Activated B cell treated with CpG ODN at 0.5 μM for 24 hours (primary cell): ENCODE measurements at places on chromosomes 7 and 10.

GRCh38 chr10:102229810-102230263, 3.7 kb downstream of the ELOVL3 start:
- peak; percentile 83 for DNase-seq

- DNase-seq = no peak
Measured at GRCh38 chr7:36487756-36488336, 98.2 kb downstream of the ANLN start.

- DNase-seq = no peak
Measured at GRCh38 chr10:78520737-78521430, 487.2 kb downstream of the RPS24 start.

- DNase-seq = no peak
Measured at GRCh38 chr10:51789903-51790302, 90.5 kb upstream of the CSTF2T start.

GRCh38 chr10:69650589-69651261, 20.7 kb downstream of the FAM241B start:
- DNase-seq = no peak

DNA sequence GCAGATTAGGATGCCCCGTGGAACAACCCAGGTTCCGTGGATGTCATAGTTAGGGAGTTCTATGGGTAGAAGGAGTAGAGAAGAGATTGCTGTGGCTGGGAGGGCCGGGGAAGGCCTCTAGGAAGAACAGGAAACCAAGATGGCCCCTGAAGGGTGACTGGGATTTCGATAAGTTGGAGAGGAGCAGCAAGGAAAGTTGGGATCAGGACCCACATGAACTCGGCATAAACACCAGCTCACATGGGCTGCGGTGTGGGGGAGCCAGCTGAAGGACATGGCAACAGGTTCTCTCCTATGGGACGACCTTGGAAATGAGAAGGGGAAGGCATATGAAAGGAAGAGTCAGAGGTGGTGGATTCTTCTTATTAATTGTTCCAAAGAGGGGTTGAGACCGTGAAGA, 333.7 kb upstream of the SHH start:
- DNase-seq = no peak

DNA sequence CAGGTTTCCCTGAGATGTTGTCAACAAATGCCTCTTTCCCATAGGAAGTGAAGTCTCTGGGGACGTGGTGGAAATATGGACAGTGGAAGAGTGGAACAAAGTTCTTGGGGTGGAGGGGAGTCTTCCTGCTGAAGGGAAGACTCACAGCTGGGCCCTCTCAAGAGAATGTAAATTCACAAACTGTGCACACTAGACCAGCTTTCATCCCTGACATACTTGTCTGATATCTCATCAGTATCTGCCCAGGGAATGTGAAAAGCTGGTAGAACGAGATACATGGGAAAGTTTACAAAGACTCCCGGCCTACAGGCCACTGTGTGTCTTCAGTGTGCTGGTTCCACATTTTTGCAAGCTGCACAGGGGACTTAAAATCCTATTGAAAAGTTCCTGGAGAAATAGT, 16.7 kb upstream of the CCDC3 start:
- no peak for DNase-seq

DNA sequence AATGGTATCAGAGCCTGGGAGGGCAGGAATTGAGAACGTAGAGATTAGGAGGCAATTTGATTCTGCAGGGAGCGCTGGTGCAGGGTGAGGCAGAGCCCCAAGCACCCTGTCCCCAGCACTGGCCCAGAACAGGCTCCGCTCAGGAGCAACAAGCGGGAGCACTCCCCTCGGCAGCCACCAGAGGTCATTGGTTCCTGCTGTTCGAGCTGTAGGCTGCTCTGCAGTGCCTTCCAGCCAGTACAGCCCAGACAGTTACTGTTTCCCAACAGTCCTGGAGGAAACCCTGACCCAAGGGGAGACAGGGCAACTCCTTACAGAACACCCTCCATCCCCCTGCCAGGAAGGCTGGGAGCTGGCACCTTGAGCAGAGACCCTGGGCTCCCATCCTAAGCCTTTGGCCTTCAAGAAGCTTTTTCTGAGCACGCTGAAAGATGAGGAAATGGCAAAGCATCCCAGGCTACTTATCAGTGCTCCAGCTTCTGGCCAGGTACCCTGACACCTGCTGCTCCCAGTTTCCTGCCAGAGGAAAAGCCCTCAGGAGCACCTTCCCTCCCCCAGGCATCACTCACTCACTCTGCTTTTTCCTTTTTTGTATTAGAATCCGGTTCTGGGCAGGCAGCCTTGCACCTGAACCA, 71.2 kb upstream of the EFCAB10 start:
- DNase-seq = peak; percentile 45

- DNase-seq = no peak
Measured at GRCh38 chr7:76133164-76133775, 68.4 kb upstream of the SRRM3 start.

GRCh38 chr7:4830176-4830575, 31.7 kb downstream of the PAPOLB start:
- DNase-seq = peak; percentile 32

GRCh38 chr7:47419471-47419870, 162.4 kb downstream of the TNS3 start:
- DNase-seq = no peak

DNA sequence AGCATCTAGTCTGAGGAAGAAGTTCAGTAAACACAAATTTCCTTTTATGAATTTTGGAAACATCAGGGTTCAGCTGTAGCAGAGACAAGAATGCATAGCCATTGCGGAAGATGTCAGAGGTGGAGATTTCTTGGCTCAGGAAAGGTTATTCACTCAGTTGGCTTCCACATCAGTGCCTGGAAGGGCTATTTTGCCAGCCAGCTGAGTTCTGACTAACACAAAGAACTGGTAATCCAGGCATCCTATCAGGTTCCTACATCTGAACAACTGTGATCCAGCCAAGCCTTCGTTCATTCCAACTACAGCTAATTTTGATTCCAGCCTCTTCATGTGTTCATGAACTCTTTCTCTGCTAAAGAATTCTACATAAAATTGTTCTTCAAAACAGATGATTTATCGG, 965.6 kb downstream of the XPNPEP1 start:
- no peak for DNase-seq

GRCh38 chr7:124779620-124780019, 14.0 kb upstream of the GPR37 start:
- DNase-seq = no peak

DNA sequence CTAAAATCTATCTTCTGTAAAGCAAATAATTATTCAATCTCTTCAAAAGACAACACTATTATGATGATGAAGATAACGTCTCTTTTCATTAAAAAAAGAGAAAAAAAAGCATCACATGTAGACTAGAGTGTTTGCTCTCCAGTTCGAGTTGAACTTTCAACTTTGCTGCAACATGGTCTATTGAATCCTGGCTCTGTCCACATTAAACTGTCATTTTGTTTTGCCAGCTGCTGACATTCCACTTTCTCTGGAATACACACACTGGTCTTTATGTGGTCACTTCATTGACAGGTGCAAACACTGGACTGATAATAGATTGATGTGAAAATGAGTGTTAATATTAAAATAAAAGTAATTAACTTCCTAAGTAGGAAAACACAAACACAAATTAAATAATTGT, 61.7 kb downstream of the PTF1A start:
- DNase-seq = no peak

DNA sequence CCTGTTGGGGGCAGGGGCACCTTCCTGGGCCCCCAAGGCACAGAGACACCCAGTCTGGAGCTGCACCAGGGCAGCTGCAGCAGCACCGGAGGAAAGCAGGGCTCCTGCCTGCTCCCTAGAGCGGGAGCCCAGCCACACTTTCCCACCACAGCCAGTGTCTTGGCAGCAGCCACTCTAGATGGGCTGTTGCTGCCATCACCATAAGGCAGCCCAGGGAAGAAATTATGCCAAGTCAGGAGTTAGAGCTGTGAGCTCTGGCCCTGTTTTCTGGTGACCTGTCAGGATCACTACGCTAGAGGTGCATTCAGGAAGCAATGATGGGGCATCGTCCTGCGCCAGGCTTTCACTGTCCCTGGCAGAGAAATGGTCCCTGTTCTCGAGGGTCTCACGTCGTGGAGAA, 38.0 kb upstream of the ZNRF2 start:
- no peak for DNase-seq

DNA sequence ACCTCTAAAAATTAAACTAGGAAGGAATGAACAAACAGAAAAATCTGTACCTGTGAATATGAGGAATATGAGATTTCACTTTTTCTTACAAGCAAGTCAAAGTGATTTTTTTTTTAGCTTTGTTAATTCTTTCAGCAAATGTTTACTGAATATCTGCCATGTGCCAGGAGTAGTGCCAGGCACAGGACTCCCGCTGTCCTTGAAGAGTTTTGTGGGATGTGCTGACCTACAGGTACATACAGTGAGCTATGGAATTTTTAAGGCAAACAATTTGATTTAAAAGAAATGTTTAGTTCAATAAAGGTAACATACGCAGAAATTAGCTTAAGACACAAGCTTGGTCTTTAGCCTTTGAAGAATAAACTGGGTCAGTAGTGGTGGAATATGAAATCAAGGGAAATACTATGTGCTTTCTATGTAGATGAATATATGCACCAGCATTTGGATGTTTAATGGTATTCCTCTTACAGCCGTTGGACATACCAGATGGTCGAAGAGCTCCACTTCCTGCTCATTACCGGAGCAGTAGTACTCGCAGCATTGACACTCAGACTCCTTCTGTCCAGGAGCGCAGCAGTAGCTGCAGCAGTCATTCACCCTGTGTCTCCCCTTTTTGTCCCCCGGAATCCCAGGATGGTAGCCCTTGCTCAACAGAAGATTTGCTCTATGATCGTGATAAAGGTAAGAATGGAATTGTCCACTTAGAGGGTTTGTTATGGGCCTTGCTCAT, 102.0 kb downstream of the GLCCI1 start:
- no peak for DNase-seq

- DNase-seq = peak; percentile 42
Measured at GRCh38 chr7:128398016-128398840, 11.6 kb downstream of the IMPDH1 start.

- DNase-seq = no peak
Measured at GRCh38 chr7:134552105-134552504, 3.2 kb downstream of the AKR1B15 start.

DNA sequence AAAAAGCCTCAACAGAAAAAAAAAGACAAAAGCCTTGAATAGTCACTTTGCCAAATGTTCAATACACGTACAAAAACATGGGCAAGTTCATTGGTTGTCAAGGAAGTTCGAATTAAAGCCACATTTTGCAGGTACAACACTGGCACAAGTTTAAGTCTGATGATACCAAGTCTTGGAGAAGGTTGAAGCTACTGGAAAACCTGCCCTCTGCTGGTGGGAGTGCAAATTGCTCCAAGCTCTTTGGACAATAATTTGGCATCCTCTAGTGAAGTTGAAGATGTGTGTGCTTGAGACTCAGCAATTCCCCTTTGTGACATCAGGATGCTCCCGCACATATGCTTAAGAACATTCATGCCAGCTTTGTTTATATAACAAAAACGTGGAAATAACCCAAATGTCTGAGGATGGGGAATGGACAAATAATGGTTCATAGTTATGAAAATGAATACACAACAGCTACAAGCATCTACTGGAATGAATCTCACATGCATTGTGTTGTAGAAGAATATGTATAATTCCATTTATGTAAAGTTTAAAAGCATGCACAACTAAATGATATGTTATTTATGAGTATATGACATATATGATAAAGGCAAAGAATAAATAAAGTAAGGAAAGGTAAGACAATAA, 120.0 kb upstream of the PLPP4 start:
- DNase-seq = peak; percentile 35

- no peak for DNase-seq
Measured at GRCh38 chr10:74502963-74503608, 323.3 kb upstream of the KAT6B start.

- DNase-seq = no peak
Measured at GRCh38 chr10:133249975-133250754, 12.5 kb downstream of the VENTX start.

DNA sequence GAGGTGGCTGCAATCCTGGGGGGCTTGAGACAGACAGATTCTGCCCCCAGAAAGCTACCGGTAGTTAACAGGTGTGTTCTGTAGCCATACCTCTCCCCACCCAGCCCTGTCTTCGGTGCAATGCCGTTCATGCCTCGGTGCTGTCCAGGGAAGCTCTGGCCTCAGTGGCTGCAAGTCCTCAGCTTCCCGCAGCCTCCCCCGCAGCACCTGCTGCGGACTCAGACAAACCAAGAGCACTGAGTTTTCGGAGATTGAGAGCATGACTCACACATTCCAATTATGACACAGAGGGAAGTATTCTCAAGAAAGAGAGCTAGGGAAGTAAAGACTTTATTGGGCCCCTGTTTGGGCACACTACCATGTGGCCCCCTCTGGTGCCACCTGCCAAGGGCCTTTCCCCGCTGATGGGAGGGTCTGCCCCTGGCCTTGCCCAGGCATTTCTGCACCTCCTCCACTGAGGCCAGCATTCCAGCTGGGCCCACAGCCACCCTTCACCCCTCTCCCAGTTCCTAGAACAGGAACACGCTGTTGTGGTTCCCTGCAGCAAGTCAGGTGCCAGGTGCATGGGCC, 30.2 kb upstream of the EZH2 start:
- no peak for DNase-seq

GRCh38 chr7:49763791-49764190, 9.6 kb upstream of the VWC2 start:
- DNase-seq = no peak

GRCh38 chr7:44971188-44971901, 7.5 kb downstream of the MYO1G start:
- DNase-seq = no peak

DNA sequence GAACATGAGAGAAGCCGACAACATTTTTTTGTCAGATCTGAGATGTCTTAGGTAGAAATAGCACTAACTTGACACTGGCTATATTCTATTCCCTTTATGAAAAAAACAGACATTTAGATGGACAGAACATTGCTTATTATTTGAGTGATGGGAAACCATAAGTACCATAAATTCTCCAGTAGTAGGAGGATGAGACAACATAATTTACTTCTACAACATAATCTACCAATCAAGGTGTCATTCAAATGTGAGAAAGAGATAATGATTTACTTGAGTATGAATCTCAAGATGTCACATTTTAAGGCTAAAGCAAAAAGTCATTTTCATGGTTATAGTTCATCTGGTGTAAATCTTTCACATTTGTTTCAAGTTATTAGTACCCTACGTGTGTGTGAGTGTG, 110.8 kb downstream of the CALCR start:
- DNase-seq = no peak

DNA sequence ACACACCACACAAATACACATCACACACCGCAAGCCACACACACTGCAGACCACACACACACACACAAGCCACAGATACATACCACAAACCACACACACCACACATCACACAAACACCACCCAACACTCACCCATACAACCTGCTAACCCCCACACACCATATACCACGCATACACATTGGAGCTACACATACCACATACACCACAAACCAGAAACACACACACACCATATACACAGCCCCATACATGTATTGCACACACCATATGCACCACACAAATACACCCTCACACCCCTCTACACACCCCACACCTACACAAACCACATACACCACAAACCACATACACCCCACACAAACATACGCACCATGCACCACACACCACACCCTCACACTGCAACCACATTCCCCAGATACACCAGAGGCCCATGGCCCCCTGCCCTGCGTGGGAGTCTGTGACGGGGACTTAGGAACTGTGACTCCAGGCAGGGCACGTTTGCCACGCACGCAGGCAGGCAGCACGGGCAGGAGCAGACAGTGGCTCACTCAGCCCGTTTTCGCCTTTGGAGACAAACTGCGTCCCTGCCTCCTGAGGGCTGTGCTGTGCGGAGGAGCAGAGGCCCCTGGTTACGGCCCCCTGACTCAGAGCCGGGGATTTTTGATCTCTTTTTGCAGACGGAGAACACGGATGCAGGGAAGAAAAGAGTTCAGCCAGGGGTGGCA, 52.6 kb downstream of the TMEM209 start:
- no peak for DNase-seq

GRCh38 chr10:48249763-48250351, 24.6 kb downstream of the FRMPD2 start:
- DNase-seq = no peak
